ENCODE measurements at places on chromosomes 2 and 18.

- no peak for DNase-seq
These were observed 404.1 kb upstream of the CDH19 start for GRCh38 chr18:67007999-67008398.

DNA sequence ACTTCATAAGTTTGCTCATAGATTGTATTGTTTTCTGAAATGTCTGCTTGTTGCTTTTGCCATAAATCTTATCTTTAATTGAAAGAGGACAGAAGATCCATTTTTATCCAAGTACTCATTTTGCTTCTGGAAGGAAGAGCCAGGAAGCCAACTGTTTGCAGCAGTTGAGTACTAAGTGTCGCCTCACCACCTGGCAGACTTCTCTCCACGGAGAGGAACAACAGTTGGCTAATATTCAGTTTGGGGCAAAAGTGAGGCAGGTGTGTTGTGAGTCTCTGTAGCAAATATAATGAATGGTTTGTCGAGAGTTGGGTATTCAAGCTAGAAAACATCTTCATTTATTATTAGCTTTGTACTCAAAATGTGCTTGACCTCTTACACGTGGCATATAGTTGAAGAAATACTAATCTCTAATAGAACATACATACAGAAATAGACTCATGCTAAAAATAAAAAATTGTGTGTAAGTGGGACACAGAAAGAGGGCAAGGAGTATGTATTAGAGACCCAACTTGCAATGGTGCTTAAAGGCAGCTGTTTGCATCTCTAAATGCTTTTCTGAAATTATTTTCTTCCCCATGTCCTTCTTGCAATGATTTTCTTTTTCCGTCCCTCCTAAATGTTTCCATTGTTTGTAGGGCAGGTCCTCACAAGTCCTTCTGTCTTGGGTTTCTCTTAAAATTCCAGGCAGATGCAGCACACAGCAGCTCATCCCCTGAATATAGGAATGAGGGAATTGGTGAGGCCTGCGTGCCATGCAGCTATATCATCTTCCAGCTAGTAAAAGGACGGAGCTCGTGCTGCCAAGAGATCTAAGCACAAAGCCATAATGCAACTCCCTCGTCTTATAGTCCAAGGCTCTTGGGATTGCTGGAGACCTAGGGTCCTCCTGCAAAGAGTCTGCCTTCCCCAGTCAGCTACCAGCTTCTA is 44.8 kb upstream of the MAP3K20 start:
- no peak for DNase-seq

DNA sequence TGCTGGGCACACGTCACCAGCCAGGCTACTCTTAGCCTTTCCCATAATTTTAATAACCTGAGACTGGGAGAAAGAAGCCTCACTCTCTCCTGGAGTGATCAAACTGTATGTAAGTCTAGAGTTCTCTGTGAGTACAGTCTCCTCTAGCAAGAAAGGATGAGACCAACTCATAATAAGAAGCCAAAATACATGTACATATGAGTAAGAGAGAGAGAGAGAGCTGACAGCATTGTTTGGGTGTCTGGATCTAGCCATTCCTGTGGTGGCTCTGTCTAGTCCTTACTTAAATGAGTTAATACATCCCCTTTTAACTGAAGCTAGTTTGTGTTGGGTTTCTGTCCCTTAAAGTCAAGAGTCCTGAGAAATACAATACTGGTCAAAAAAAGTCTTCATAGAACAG is 26.0 kb upstream of the ANXA4 start:
- DNase-seq: no peak

DNA sequence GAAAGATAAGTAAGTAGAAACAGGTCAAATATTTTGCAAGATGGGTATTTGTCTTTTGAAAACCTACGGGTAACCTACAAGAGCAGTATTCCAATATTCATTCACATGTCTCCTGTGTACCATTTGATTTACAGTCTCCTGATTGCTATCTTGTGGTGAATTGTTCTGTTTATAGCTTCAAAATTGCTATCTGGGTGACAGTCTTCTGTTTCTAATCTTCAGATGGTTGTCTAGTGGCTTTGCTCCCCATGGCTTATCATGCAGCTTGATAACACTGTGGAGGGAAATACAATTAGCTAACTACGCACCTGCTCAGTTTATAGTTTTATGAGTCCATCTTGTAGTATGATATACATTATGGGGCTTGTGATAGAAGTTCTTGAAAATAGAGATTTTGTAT is 816.8 kb downstream of the CPS1 start:
- DNase-seq: no peak
